Stimulated activated CD4-positive, alpha-beta T cell treated with anti-CD3 and anti-CD28 coated beads, Interleukin-1b, Interleukin-23, amount 100 ng/mL, for 1 hour (primary cell): ENCODE measurements at places on chromosomes 1 and 21.

GRCh38 chr1:157806431-157807149, 13.3 kb downstream of the FCRL1 start:
- DNase-seq: no peak

DNA sequence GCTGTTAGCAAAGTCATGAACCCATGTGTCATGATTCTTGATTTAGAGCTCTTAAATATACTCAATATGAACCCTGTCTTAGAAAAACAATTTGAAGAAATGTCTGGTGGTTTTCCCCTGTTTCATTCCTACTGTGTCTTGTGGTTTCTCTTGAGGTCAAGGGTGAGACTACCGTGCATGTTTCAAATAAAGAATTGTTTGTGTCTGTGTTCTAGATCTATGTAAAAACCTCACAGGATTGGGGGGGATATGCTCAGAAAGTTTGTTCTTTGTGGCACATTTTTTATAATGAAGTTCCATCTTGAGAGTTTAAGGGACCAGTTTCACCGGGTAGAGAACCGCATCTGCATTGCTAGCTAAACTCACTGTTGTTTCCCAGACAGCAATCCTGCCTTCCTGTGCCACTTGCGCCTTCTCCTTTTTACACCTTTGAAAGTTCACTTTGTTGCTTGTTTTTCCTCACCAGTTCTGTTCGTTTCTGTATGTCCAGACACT, 30.9 kb upstream of the CACYBP start:
- DNase-seq: no peak

DNA sequence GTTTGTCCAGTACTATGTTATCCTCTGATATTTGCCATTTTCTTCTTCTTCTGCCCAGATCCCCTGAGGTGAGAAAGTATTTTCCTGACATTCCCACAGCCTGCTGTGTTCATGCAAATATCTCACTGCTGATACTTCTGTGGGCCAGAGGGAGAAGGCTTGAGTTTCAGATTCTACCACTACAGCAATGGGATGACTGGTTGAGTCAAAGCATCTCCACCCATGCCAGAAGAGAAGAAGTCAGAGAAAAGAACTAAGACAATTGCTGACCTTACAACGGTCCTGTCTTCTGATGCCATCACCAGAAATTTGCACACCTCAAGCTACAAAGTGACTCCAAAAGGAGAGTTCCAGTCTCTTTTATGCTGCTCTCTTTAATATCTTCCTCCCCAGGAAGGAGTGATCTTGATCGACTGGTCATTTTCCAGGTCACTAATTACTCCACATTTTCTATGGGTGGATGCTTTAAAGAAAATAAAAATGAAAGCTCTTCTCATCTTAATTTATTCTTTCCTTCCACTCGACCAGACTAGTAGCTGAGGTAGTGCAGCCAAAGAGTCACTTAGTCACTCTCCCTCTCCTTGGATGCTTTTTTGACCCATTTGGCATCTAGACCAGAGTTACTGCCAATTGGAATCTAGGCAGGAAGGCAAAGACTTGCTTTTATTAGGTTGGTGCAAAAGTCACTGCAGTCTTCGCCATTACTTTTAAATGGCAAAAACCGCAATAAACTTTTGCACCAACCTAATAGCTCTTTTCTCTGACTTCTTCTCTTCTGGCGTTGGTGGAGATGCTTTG, 195.1 kb downstream of the PTPRC start:
- no peak for DNase-seq

- DNase-seq: no peak
These were observed 162.8 kb downstream of the NTPCR start for GRCh38 chr1:233113009-233113879.

- DNase-seq: no peak
These were observed 2084.5 kb downstream of the MRPL39 start for GRCh38 chr21:23522751-23523150.

- no peak for DNase-seq
These were observed 12.4 kb upstream of the PARP1 start for GRCh38 chr1:226420328-226420727.

GRCh38 chr1:204660509-204660908, 25.0 kb downstream of the LRRN2 start:
- DNase-seq: no peak

DNA sequence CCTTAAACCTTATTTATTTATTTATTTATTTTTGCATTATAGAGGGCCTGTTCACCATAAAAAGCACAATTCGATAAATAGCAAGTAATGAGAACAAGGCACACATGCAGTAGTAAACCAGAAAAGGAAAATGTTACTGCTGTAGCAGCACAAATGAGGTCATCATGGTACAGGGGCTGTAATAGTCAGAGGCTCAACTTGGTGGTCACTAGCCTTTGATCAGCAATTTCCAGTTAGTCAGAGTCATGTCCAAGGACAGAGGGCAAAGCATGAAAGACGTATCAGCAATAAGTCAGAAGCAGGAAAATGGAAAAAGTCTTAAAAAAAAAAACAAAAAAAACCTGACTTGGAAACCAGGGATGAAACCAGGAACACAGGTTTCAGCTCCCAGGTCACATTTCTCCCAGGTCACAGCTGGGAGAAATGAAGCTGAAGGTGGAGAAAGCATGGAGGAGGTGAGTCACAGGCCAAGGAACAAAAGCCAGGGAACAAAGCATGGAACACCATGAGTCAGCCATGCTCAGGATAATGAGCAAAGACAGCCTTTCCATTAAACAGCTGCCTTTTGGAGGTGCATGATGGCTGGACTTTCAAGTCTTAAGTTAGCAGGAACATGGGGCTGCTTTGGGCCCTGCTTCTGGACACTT, 556.3 kb downstream of the LTN1 start:
- no peak for DNase-seq

- no peak for DNase-seq
These were observed 55.0 kb upstream of the PAXBP1 start for GRCh38 chr21:32826329-32827167.

GRCh38 chr1:40690771-40691537, 550 bp upstream of the NFYC start:
- no peak for DNase-seq

GRCh38 chr1:117147341-117147831, 25.8 kb upstream of the TRIM45 start:
- DNase-seq: no peak

DNA sequence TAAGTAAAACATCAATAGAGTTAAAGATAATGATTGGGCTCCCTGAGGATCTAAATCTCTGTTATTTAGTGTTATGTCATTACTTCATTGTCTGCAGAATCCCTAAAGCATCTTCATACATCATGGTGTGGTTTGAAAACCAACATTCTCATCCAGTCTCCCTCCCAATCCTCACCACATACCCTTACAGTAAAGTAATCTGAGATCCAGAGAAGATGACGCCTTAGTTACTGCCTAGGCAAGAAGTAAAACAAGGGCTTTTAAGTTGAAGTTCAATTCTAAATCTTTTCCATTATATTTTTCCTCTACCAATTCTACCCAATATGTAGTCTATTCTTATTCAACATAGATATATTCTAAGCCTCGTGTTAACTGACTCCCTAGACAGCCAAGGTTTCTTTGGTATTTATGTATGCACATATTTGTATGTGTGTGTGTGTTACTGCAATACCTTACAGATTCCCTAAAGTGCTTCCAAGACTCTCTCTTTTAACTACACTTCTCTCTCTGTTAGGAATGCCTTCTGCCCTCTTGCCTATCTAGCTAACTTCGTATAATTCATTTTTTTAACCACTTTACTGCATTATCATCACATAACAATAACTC, 17.3 kb downstream of the DPH5 start:
- DNase-seq: no peak

GRCh38 chr1:214727274-214727673, 124.3 kb downstream of the CENPF start:
- no peak for DNase-seq

- DNase-seq: no peak
These were observed 8.3 kb upstream of the TBCE start for GRCh38 chr1:235358899-235359298.

DNA sequence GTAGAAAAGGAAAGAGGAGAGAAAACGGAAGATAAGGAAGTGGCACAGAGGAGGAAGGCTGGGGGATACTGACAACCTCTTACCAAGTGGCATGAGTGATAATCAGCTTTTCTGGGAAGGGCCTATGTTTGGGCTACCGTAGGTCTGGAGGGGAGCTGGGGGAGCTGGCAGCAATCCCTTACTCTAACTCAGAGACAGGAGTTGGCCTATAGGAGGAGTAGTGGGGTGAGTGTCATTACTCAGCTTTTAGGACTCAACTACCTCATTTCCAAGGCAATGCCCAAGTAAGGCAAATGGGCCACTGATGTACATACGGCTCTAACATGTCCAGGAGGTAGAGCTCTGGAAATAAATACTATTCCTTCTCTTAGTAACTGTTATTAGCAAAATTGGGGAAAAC, 48.7 kb upstream of the DMRTA2 start:
- DNase-seq: no peak
